ENCODE measurements at places on chromosomes 7 and 10.
A peak's percentile ranks its signal among the peaks of the same experiment; 100 is the strongest.

GRCh38 chr10:75209921-75210281 is 695 bp upstream of the VDAC2 start:
- peak; percentile 75 for DNase-seq

GRCh38 chr10:45155784-45156183 is 155.1 kb downstream of the ZNF22 start:
- no peak for DNase-seq

- DNase-seq: no peak
These were observed 1.6 kb downstream of the KIAA1217 start for GRCh38 chr10:24210501-24210900.

- no peak for DNase-seq
These were observed 54.4 kb downstream of the SEMA3A start for GRCh38 chr7:84139986-84140729.

DNA sequence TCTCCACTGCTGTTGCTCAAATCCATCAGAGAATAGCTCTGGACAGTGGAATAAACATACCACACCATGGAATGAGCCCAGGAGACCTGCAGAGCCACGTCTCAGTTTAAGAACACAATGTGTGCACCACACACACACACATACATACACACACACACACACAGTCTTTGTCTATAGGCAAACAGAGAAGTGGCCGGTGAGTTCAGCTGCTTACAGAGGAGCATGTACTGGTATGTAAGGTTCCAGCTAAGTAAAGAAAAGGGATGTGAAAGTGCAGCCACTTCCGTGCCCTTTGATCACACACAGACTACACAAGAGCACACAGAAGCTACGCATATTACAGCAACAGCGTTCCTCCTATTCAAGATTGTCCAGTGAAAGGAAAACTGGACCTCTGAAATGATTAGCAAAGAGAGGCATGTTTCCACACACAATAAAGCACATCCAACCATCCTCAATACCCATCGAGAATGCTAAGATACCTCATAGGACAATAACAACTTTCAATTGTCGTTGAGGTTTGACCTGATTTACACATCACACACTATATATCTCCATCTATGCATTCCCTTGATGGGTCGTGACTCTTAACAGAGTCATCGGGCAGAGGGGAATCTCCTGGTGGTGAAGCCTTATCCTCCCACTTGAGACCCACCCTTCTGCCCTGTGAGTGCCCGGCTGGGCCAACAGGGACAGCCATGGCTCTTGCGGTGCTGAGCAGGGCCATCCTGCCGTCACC is 23.6 kb downstream of the SLC35B4 start:
- DNase-seq: peak; percentile 82

Data from GM10248 (cell line).